ENCODE measurements at places on chromosomes 5 and 9. TPM values are rescaled to one million over a fixed set of nuclear protein-coding genes. Genes with fewer than 3 reads are reported as not detected.

DNA sequence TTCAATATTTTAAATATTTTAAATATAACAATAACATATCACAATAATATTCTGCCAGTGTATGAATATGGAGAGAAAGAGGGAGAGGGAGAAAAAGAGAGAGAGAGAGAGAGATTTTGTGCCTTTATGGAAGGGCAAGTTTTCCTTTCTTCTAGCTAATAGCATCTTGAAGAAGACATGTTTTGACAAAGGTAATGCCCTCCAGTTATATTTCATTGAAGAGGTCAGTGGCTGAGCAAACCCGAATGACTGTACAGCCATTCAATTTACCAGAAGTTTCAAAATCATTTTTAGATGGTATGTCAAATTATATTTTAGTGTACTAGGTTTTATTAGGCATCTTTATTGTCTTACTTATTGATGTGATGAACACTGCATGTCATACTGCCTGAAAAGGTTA, 139.3 kb downstream of the EMB start:
- no peaks in the 10 kb centered on the region for H3K27me3 ChIP-seq
- H3K4me1 ChIP-seq: no peaks in the 10 kb centered on the region
- DNase-seq: no peak
- H3K36me3 ChIP-seq: no peaks in the 10 kb centered on the region
- no peak overlapping the region for H3K27ac ChIP-seq
- H3K4me3 ChIP-seq: no peak overlapping the region

- no peaks in the 10 kb centered on the region for H3K36me3 ChIP-seq
- no peak within 1 kb of the TSS for H3K27ac ChIP-seq
- peak within 1 kb of the TSS; percentile 32 for H3K4me3 ChIP-seq
- H3K27me3 ChIP-seq: no peaks in the 10 kb centered on the region
- DNase-seq: peak; percentile 15
Observed at GRCh38 chr5:83471405-83472212, at the start of gene VCAN. VCAN (plus strand) TSS chr5:83471744; CDS start chr5:83483519, 11,775 bp downstream.

GRCh38 chr5:145118611-145119010, 716.5 kb downstream of the PRELID2 start:
- no peaks in the 10 kb centered on the region for H3K36me3 ChIP-seq
- H3K27ac ChIP-seq: no peak overlapping the region
- DNase-seq: no peak
- no peak overlapping the region for H3K4me3 ChIP-seq
- no peaks in the 10 kb centered on the region for H3K4me1 ChIP-seq
- H3K27me3 ChIP-seq: no peaks in the 10 kb centered on the region

Gene RANBP17
- total RNA-seq: 8.5 TPM

Gene CDH6
- 1.2 TPM for total RNA-seq

All from ovary (tissue), 10 donors.